Neural cell (in vitro differentiated cells): ENCODE measurements at places on chromosomes 11 and 22. TPM values are rescaled to one million over a fixed set of nuclear protein-coding genes. Genes with fewer than 3 reads are reported as not detected.

The MS4A15 gene
- not detected in 2 replicates for polyA plus RNA-seq

The ELMOD1 gene
- polyA plus RNA-seq = 11.9 and 12.5 TPM in 2 replicates

The RASSF10 gene
- 0.34 TPM in 1 of 2 replicates, not detected in the other for polyA plus RNA-seq

The CBLIF gene
- polyA plus RNA-seq = not detected in 2 replicates

The ELFN2 gene
- 4.4 and 5.2 TPM in 2 replicates for polyA plus RNA-seq

The CHRM4 gene
- 8.2 and 11.6 TPM in 2 replicates for polyA plus RNA-seq

The DTX4 gene
- polyA plus RNA-seq = 31.4 and 37.7 TPM in 2 replicates

The FJX1 gene
- polyA plus RNA-seq = 56.3 and 60.5 TPM in 2 replicates

The BATF2 gene
- polyA plus RNA-seq = not detected in 2 replicates

The EFCAB6 gene
- 1.3 and 1.4 TPM in 2 replicates for polyA plus RNA-seq

The MMP11 gene
- polyA plus RNA-seq = 9.3 and 12.2 TPM in 2 replicates

The KRTAP5-9 gene
- not detected in 2 replicates for polyA plus RNA-seq

The PYGM gene
- polyA plus RNA-seq = 0.14 and 0.43 TPM in 2 replicates

The OR2AG1 gene
- polyA plus RNA-seq = not detected in 2 replicates

The MYRF gene
- polyA plus RNA-seq = 0.16 and 0.86 TPM in 2 replicates
